ENCODE measurements at places on chromosomes 4 and X.

DNA sequence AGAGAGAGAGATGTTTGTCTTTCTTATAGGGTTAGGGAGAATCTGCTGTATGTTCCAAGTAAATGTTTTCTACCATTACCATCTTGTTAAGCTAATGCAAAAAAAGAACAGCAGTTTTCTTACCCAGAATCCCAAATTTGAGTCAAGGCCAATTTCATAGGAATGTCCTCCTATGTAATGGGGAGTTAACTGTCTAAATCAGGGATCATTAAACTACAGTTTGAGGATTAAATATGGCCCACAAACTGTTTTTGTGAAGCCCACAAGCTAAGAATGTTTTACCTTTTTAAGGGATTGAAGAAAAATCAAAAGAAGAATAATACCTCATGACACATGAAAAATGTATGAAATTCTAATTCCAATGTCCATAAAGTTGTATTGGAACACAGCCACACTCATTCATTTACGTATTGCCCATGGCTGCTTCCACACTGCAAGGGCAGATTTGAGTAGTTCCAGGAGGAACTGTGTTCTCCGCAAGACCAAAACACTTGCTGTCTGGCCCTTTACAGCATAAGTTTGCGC lies 113.2 kb upstream of the SPRY1 start:
- no peak for DNase-seq

DNA sequence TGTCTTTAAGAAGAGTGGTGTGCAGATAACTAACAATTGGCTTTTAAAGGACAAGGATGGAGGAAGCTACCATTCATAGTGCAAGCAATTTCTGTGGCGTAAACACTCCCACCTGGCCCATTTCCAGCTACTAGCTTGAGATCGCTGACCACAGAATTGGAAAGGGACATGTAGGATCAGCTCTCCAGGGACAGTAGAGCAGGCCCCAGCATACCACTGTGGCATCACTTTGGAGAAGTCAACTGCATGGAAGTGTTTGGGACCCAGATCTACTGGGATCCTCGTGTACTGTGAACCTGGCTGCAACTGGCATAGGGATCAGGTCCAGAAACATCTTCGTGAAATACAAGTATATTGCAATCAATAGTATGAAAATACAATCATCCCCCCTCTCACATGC lies 515.0 kb downstream of the INPP4B start:
- DNase-seq: no peak

DNA sequence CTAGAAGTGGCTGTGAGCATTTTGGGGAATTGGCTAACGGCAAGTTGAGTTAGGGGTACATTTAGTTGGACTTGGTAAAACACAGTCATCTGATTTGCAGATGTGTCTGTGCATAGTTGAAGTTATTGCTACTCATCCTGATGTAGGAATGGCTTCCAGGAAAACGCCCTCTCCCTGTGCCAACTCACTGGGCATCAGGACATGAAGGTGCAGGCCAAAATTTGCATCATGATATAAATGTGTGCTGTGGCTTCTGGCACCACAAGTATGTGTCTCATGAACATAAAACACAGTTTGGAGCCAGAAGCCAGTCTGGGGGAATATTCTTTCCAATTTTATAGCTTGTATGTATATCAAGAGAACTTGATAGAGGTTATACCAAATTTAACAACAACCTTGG lies 54.2 kb upstream of the CBR4 start:
- no peak for DNase-seq

GRCh38 chr4:173252024-173252935 lies 81.9 kb downstream of the HMGB2 start:
- DNase-seq: peak; percentile 30

DNA sequence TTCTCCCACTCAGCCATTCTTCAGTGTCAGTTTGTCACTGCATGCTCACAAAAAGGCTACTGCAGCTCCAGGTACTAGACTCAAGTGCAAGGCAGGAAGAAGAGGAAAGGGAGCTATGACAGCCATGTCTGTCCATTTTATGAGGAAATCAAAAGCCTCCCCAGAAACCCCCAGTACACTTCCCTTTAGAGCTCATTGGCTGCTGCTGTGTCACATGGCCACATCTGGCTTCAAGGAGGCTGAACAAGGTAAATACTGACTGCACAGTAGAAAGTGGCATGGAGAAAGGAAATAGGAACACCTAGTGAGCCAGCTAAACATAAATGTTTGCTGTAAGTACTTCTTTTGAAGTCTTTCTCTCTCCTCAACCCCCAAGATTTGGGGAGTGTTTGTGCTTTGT lies 67.2 kb upstream of the FRAS1 start:
- no peak for DNase-seq

GRCh38 chrX:46398874-46399273 lies 146.3 kb downstream of the ZNF674 start:
- no peak for DNase-seq

DNA sequence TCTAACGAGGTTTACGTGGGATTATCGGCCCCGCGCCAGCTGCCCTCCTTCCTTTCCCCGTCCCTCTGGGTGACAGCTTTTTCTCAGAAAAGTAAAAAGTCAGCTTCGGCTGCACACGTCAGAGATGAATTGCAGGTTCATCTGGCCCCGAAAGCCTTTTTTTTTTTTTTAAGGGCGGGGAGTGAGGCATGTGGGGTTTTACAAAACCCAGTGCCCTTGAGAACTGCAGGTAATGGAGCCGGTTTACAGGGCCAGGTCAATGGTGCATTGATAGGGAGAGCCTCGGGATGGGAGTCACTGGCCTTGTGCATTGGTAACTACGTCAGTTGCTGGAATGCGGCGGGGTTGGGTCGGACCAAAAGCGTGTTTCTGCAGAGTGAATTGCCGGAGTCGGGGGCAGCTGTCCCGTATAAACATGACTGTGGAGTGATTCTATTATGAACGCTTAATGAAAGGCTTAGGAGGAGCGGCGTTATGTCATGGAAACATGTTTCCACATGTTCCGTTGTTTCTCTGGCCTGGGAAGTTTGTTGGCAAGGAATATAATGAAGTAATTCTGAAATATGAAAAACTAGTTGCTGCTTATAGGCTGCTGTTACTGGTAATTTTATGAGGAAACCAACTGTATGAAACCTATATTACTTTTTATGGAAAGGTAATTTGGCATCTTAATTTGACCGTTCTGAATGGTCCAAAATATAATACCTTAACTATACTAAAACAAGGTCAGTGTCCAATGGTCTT lies 1.1 kb downstream of the HSPA4L start:
- DNase-seq: peak; percentile 52
